Adrenal gland (tissue), 19 donors: ENCODE measurements at places on chromosomes 1 and 21. TPM values are rescaled to one million over a fixed set of nuclear protein-coding genes. Genes with fewer than 3 reads are reported as not detected.

- DNase-seq = no peak
Measured at GRCh38 chr1:165854101-165854845, 26.9 kb downstream of the UCK2 start.

ERVH48-1 gene
- total RNA-seq = not detected

DNA sequence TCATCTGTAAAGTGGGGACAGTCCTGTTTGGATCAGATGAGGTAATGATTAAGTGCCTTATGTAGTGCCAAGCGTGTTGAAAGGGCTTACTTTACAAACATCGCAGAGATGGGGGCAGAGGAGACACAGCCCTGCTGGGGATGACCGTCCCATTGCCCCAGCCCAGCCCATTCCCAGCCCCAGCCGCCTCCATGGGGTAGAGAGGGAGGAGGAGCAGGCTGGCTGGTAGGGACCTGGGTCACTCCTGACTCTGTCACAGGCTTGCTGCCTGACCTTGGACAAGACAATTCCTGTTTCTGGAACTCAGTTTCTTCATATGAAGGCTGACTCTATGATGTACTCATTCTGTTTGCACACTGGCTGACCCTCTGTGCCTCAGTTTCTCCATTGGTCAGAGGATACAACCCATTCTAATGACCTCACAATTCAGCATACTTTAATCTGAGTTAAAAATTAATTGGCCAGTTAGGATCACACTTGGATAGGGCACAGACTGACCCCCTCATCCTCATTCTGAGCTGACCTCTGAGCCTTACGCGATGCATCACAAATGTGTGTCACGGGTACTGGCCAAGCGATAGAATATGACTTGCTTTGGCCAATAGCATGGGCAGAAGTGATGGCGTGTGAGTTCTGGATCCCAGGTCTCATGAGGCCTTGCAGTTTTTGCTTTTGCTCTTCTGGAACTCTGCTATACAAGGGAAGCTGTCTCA lies 91.1 kb downstream of the PTPRU start:
- DNase-seq = no peak

AADACL4 gene
- total RNA-seq = not detected

DNA sequence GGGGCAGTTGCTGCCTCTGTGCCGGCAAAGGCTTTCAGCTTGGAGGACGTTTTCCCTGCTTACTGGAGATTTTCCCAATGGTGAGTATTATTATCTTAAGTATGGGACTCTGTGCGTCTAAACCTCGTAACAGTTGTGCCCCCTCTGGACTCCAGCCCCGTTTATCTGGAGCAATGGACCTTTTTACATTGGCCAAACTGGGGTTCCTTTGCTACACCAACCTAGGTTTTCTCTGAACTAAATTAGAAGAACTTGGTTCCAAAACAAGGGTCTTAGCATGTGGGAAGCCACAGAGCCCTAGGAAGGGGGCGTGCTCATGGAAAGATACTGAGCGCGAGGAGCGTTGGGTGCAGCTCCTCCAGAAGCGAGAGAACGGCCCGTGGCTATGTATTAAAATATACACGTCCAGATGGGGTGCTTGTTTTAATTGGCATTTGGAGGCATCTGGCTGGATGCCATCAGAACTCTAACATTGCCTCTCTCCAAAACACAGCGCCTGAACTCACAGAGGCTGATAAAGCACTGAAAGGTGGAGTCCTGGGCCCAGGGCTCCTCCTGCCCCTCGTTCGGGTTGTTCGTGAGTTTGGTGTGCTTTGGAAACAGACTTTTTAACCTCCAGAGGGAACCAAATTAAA lies 28.4 kb downstream of the POFUT2 start:
- no peak for DNase-seq

- no peak for DNase-seq
Measured at GRCh38 chr1:106584107-106584506, 472.4 kb upstream of the PRMT6 start.

MROH7 gene
- total RNA-seq = 1.7 TPM

DNA sequence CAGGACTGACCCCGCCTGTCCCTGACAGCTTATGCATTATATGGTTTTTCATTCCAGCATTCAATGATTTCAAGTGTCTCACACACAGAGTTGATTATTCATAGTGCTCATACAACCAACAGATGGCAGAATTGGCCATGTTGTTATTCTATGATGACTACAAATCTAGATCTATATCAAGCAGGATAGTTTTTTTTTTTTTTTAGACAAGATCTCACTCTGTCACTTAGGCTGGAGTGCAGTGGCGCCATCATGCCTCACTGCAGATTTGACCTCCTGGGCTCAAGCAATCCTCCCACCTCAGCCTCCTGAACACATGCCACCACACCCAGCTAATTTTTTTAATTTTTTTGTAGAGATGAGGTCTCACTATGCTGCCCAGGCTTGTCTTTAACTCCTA lies 40.1 kb upstream of the LRRC8D start:
- DNase-seq = no peak

DNA sequence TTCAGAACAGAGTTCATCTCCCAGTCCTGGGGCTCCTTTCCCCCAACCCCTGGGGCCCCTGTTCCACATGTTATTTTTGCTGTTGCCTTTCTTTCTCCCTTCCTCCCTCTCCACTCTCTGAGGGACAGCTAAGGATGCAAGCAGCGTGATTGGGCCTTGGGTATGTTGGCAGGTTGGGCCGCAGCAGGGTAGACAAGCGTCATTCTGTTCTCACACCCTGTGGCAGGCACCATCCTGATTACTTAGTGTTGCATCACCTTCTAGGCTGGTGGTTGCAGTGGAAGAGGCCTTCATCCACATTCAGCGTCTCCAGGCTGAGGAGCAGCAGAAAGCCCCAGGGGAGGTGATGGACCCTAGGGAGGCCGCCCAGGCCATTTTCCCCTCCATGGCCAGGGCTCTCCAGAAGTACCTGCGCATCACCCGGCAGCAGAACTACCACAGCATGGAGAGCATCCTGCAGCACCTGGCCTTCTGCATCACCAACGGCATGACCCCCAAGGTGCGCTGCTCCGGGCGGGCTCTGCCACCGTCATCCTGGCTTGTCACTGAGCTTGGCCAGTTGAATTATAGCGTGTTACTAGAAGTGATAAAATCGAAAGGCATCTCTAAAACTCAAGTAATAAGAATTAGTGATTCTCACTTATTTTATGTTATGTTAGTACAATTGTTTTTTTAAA lies 43.4 kb downstream of the VANGL1 start:
- no peak for DNase-seq

CFHR2 gene
- total RNA-seq = not detected

RAB25 gene
- 0.38 TPM for total RNA-seq

DNA sequence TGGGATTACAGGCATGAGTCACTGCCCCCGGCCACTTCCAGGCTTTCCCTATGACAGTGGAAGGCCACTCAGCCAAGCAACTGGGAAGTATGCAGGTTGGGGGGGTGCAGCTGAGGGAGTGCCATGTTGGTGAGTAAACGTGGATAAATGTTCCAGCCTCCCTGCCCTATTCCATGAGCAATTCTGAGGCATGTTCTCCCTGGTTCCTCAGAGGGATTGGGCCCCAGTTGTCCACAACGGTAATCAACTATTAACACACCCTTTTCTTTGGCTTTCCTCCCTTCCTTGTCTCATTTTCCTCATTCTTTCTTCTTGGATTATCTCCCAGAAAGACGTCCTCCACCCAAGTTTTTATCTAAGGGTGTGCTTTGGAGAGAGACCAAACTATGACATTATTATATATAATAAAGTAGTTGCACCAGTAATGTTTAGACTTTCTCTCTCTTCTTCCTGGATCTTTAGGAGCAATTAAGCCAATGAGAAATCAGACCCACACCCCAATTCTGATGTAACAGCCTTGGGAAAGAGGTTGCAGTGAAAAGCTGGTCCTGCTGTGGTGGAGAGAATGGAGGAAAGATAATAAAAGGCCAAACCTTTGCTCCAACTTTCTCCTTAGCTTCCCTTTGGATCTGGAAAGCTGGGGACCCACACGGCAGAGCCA lies 6.8 kb upstream of the SLAMF9 start:
- peak; percentile 17 for DNase-seq

DNA sequence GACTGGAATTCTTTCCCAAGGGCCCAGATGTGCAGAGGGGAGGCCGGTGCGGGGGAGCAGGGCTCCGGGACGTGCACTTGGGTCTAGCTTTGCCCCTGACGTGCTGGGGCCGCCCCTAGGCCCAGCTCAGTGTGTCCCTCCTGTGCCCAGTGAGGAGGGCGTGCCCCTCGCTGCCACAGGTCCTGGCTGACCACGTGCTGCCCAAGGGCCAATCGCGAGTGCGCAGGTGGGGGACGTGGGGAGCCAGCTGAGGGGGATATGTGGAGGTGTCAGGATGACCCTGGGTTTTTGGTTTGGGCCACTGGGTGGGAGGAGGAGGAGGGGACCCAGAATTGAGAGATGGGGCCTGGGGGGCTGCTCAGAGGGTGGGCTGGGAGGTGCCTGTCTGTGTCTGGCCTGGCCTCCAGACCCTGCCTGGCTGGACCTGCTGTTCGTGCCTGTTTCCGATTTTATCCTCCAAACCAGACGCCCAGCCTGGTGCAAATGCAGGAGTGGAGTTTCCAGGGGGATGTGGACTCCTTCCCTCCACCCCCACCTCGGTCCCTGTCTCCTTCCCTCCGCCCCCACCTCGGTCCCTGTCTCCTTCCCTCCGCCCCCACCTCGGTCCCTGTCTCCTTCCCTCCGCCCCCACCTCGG lies 6.1 kb upstream of the RNF223 start:
- peak; percentile 39 for DNase-seq

DNA sequence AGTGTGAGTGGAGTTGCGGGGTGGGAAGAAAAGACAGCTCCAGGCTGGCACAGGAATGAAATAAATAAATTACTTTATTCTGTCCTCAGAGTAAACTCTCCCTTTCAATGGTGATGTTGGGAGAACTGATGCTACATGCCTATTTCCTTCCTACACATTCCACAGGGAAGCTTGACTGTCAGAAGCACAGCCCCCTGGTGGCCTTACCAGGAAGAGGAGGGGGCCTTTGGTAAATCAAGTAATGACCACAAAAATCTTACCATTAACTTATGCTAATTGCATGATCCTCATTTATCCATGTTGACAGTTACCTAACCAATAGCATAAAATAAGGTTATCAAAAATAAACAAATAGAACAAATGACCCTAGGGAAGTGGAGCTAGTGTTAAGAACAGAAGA lies 605.0 kb upstream of the PKN2 start:
- no peak for DNase-seq

DNA sequence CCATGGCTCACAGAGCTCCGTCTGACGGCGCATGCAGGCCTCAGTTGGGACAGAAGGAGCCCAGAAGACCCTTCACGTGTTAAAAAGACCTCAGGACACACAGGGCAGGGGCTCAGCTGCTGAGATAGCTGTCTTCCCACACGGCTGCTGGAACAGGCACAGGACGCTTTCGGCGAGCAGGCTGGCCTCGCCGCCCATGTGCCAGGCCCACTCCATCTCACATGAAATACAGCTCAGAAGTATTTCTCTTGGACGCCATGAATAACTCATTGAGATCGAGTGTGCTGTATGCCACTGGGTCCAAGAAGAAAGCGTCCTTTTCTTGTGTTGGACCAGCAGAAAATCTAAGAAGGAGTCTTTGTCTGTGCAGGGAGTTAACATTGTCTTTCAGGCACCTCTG lies 69.6 kb downstream of the SIM2 start:
- DNase-seq = no peak

DNA sequence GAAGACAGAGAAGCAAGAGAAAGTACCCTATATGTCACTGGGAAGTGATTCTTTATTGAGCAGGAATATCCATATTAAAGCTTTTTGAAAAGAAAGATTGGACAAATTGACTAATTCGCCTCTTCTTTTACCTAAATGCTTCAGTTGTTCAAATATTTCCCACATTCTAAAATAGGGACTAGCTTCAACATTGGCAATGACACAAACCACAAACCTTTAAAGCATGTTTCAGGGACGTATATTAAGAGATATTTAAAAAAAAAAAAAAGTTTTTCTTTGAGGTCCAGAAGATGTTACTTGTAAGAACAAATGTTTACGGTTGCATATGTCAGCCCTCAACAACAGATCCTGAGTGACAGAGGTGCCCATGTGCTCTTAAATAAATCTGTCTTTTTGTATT lies 235.0 kb upstream of the NFIA start:
- no peak for DNase-seq

CAMSAP2 gene
- total RNA-seq = 31.5 TPM

- DNase-seq = no peak
Measured at GRCh38 chr1:160560045-160560705, 19.1 kb downstream of the CD84 start.

- peak; percentile 47 for DNase-seq
Measured at GRCh38 chr1:54922921-54923421, 36.0 kb upstream of the DHCR24 start.

GRCh38 chr1:185488808-185489207 lies 171.8 kb upstream of the IVNS1ABP start:
- DNase-seq = peak; percentile 67

CHODL gene
- 0.31 TPM for total RNA-seq

DNA sequence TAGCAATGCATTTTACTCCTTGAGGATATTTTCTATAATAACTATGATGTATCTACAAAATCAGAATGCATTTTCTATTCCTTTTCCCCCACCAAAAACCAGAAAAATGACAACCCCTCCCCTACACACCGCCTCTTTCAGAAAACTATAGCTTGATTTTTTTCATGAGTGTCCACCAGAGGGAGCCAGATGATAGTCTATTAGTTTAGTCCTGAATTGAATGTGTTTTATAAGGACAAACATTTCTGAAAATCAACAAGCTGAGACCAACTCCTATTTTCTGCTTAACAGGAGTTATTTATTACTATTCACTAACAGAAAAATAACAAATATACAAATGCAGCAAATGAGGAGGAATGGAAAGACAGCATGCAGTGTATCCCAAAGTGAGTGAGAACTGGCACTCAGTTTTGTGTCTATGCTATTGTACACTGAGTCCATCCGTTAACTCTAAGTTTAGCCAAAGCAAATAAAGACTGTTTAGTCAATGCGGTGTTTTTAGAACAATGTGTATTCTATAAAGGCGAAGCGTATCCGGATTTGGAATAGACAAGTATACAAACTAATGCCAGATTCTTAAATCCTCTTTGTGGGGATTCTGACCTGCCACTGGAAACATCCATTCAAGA lies 182.6 kb downstream of the VAV3 start:
- DNase-seq = peak; percentile 37

DNA sequence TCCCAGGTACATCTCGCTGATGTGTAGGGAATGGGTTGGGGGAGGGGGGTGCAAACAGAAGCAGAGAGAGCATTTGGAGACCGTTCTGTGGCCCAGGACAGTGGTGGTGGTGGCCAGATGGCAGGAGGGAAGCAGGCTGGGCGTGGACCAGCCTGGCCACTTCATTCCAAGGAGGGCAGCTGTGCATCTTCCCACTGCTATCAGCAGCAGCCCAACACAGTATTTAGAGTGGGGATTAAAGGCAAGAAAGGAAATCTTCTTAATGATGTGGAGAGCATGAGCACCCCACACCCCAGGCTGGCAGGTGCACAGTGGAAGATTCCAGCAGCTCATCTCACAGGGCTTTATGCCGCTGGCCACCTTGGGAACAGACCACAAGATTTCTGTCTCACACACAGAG lies 198.7 kb downstream of the NPHP4 start:
- no peak for DNase-seq

- no peak for DNase-seq
Measured at GRCh38 chr21:27388825-27389224, 421.9 kb upstream of the ADAMTS5 start.

FCAMR gene
- total RNA-seq = not detected

JAM2 gene
- total RNA-seq = 16.7 TPM

GRCh38 chr1:231969076-231969475 lies 342.5 kb downstream of the DISC1 start:
- DNase-seq = no peak
